ENCODE measurements at places on chromosomes 13 and 19. TPM values are rescaled to one million over a fixed set of nuclear protein-coding genes. Genes with fewer than 3 reads are reported as not detected.

Gene U2AF1L4
- total RNA-seq, result 16.8 TPM

- DNase-seq, result no peak
These were observed 10.6 kb upstream of the CEACAM21 start for GRCh38 chr19:41565379-41565720.

- DNase-seq, result no peak
These were observed 1053.6 kb upstream of the MIR17HG start for GRCh38 chr13:90293793-90294361.

DNA sequence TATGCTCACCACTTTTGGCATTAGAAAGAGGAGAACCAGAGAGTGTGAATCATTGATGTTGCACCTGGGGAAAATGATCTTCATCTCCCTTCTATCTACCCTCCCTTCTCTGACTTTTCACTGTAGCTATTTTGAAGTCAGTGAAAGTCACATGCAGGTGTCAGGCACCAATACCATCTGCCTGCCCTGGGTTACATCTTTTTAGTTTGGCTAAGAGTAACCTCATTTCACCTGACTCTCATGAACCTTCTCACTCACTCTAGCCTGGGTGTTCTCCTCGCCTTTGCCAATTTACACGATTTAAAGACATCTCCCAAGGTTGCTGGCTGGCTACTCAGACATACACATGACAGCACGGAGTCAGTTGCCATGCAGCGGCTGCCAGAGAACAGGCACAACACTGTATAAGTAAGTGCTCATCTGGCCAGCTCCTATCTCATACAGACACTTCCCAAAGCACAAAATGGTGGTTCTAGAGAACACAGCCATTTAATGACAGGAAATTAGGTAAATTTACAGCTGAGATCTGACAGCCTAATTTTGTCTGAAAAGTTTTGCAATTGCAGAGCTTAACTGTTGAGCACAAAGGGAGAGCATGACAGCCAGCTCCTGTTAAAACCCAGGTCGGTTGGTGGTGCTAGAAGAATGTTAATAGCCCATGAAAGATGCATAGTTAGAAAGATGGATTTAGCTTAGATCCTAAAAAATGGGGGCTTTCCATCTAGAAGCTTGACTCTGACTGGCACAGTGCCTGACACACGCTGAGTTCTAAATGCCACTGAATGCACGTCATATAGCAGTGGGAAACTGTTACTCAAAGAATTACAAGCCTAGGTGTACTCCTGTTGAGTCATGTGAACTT lies 32.5 kb downstream of the LCP1 start:
- DNase-seq, result no peak

Gene MTRF1
- 16.2 TPM for total RNA-seq

DNA sequence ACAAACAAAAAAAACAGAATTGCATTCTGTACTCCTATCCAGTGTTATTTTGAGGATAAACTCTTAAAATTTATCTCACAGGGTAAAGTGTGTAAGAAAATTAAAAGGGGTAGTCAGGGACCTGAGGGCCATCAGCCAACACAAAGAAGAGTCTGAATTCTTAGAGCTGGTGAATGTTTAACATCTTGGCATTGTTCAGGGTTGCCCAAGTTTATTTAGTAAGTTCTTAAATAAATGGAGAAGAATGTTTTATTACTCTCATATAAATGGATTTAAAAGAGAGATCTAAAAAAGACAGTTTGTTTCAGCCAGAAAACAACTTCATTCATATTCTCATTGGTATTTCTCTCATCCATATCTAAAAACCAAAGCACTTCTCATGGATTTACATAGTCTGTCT lies 171.7 kb downstream of the LACC1 start:
- DNase-seq, result no peak

Gene SOX1
- total RNA-seq, result 0.17 TPM
